ENCODE measurements at places on chromosomes 12 and 14.

- DNase-seq = no peak
These were observed 1.7 kb upstream of the HSPB8 start for GRCh38 chr12:119177056-119177325.

GRCh38 chr12:5083955-5084849 is 40.5 kb downstream of the KCNA5 start:
- DNase-seq = peak; percentile 66

DNA sequence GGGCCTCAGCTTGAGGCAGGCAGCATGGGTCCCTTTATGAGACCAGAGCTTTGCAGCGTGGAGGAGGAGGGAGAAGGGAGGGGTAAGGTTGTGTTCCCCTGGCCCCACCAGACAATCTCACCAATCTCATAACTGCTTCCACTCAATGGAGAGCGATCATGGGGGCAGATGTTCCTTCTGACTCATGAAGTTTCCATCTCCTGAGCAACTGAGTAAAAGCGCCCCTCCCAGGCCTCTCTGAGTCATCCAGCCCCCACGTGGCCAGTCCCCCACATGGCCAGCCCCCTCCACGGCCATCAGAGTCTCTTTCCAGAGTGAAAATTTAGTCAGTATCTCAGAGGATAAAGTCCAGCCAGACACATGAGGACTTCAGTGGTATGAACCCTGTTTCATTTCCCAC is 39.2 kb upstream of the PLXNC1 start:
- DNase-seq = peak; percentile 19

DNA sequence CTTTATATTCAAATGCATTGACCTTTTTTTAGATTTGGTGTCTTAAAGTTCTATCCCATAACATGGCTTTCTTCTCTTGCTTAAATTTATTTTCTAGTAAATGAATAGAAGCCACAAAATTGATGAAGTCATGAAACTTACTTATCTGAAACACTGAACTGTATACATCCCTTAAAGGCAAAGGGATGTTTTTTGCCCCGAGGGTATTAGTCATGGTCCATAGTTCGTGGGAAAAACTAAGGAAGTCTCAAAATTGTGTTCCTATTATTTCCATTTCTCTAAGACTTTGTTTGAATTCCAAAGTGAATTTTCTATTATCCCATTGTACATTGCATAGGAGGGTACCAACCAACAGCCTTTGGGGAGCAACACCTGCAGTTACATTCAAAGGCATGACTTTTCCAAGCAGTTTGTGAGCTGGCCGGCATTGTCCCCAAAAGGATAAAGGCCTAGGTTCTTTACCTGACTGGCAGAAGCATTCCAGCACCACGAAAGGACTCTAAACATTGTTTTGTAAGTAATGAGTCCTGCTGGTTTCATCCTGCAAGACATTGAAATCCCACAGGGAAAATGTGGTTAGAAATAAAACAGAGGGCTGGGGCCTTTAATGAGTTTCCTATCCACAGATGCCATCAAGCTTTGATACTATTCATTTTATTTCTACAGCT is 473.5 kb downstream of the PRKD1 start:
- no peak for DNase-seq

GRCh38 chr14:80446356-80446755 is 235.1 kb upstream of the DIO2 start:
- no peak for DNase-seq

GRCh38 chr14:105208738-105209075 is 27.6 kb upstream of the NUDT14 start:
- no peak for DNase-seq

DNA sequence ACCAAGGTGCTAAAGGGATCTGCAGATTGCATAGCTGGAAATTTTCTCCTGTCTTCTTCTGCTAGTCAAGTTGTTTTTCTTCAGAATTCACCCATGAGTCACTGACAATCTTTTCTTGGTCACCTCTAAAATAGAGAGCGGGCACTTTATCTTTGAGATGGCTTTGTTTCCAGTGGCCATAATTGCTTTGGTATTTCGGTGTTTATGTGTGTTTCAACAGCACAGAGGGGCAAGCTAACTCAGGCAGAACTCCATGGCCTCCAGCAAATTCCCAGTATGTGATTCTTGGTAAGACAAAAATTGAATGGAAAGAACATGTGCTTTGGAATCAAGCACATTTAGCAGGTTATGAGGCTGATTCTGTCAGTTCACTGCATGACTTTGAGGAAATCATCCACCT is 656.8 kb downstream of the VRK1 start:
- DNase-seq = no peak

DNA sequence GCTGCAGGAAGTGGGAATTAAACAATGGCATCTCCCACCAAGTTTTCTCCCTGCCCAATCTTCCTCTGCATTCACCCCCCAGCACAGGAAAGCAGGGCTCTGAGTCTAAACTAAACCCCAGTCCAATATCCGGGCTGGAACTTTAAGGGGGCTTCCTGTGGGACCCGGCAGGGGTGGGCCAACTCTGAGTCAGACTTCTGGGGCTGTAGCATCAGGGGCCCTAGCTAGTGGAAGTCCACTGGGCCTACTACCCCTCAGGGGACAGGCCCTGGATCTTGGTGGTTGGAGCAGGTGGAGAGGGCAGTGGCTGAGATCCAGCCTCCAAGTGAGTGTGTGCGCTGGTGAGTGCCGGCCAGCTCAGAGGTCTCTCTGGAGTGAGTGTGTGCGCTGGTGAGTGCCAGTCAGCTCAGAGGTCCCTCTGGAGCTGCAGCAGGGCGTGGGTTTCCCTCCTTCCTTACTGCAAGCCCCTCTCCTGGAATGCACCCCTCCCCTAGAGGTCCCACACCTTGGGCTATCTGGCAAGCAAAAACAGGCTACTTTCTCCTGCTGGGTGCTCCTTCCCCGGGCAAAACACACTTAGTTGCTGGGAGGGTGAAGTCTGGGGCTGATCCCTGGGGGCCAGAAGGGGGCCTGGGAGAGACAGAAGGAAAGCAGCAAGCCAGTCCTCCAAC is 5.6 kb upstream of the LHX5 start:
- no peak for DNase-seq

GRCh38 chr12:104741497-104742367 is 216.4 kb downstream of the SLC41A2 start:
- no peak for DNase-seq

DNA sequence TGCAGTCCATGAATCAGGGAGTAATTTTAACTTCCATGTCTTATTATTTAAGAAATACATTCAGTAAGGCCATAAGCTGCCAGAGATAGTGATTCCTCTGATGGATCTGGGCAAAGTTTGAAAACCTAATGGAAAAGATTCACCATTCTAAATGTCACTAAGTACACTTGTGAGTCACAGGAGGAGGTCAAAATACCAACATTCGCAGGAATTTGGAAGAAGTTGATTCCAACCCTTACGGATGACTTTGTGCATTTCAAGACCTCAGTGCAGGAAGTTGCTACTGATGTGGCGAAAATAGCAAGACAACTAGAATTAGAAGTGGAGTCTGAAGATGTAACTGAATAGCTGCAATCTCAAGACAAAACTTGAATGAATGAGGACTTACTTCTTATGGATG is 69.8 kb downstream of the OSBPL8 start:
- DNase-seq = no peak

DNA sequence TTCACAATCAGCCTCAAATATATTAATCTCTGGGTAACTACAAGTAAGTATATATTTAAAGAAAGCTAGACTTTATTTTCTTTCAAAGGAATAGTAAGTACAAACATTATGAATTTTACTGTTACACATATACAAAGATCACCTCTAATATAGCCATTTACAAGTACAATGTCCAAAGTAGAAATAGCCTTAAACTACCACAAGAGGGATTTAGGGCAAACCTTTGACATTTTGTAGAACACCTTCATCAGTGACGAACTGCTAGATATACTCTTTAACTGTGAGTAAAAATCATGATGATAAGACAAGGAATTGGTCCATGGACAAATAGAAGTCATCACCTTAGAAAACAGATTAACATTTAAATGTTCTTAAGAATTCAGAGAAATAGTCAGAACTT is 69.8 kb downstream of the CNTN1 start:
- no peak for DNase-seq

DNA sequence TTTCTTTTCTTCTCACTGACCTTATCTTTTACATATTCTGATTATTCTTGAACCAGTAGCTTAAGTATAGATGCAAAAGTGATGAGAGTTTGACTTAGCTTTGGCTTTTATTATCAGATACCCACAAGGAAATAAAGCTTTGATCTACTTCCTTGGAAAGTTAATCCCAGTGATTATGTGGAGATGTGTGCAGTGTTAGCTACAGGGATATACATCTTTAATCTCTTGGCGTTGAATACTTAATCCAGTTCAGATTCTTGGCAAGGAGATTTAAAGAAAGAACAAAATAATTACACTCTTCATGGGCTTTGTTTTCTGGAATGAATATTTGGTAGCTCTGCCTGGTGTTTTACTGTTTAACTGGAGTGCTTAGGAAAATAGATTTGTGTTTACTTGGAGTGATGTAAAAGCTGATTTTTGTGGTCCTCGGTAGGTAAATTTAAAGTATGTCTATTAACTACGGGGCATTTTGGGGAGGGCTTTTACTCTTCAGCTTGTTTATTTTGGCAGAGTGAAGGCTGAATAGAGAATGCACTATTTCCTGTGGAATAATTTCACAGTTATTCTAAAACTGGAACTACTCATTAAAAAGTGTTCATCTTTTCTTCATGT is 150.1 kb upstream of the LRIG3 start:
- no peak for DNase-seq

DNA sequence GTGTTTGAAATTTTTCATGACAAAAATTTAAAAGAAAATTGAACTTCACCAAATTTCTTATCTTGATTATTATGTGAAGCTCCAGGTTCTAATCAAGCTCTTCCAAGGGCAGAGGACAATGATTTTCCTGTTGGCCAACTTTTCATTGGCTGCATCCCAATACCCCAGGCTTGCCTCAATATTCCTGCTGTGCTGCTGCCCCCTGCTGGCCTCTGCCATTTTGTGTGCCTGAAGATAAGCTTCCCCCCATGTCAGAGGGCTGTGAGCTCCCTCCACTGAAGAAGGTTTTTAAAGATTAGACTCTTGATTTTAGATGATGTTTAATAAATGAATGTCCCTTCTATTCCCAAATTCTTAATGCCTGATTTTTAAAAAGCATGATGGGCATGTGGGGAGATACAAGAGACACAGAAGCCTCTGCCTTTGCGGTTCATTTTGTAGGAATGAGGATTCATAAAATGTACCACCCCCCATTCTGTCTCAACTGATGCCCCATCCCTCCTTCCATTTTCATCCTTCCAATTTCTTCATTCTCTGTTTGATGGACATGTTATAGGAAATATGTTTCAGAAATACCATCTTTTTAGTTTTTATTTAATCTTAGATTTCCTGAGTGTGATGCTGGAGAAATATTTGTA is 76.7 kb upstream of the RGS6 start:
- DNase-seq = peak; percentile 70

DNA sequence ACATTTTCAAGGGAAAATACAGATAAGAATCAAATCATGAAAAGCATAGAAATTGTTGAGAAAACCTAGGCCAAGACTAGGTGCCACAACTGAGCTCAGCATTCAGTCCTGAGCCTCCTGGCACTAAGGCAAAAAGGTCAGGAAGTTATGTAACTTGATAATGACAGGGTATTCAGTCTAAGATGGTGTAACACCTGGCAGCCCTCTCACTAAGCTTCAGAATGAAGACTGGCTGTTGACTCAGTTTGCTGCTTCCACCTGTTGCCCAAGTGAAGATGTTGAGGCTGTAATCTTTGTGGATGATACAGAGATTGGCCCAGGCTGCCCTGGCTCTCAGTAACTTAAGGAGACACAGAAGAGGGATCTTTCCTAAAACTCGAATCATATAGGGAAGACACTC is 19.6 kb downstream of the PROX2 start:
- no peak for DNase-seq

GRCh38 chr12:92554158-92555073 is 148.4 kb upstream of the PLEKHG7 start:
- DNase-seq = no peak

DNA sequence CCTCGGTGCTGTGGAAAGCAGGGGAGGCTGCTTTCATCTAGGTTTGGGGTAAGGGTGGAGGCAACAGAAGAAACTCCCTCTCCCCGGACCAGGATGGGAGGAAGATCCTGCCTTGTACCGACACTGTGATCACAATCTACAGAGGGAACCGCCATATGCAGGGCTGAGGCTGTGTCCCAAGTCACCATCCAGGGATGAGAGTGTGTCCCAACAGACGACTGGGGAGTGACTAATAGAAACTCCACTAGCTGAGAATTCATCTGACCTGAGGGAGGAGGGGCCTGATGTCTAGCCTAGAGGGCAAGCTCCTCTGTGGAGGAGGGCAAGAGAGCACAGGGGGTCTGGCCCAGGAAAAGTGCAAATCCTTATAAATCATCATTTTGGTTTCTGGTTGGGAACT is 172.4 kb downstream of the CALM1 start:
- no peak for DNase-seq

GRCh38 chr12:62709311-62709710 is 225.6 kb downstream of the PPM1H start:
- DNase-seq = no peak

- peak; percentile 28 for DNase-seq
These were observed 4.4 kb downstream of the TMEM179 start for GRCh38 chr14:104600141-104600643.

GRCh38 chr12:15268927-15269552 is 47.8 kb upstream of the RERG start:
- DNase-seq = peak; percentile 24

DNA sequence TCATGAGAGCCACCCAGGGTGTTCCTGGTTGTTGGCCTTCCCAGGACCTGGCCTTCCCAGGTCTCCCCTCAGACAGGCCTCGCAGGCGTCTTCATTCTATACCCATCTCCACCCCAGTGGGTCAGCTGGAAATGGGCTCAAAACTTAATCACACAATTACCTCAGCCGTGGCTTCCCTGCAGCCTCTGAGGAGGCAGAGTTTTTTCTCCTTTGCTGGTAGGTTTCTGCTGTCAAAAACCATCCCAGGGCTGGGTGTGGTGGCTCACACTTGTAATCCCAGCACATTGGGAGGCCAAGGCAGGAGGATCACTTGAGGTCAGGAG is 13.2 kb downstream of the NFKBIA start:
- DNase-seq = no peak

DNA sequence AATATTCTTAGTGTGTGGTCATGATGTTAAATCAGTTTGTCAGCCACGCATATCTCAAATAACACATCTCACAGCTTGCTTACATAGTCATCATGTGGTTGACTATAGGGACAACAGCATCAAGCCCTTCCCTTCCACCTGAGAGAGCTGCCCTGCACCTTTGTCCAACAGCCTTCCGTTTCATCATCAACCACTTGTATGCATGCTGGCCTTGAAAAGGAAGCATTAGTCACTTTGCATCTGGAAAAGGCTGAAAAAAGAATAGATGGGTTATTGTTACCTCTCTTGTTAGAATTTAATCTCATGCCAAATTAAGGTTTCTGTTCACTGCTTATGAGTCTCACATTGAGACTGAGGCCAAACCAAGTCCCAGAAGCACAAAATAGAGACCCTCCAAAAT is 1586.5 kb upstream of the SEL1L start:
- DNase-seq = no peak

DNA sequence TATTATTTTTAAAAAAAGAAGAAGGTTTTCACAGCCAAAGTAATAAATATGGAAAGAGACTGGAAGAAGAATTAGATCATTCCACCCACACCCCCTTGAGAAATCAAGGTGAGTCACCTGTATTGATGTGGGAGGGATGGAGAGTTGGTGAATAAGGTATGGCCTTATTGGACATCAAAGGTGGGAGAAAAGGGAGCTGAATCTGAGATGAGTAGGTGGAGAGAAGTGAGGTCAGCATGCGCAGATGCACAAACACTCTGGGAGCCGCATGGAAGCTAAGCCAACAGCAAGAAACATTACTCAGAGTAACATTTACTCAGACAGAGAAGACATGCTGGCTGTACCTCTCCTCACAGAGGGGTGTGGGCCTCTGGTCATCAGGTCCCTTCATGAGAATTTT is 113.1 kb upstream of the FOXG1 start:
- DNase-seq = no peak

- DNase-seq = no peak
These were observed 208.5 kb downstream of the C12orf50 start for GRCh38 chr12:87820524-87821202.

Data from HTR-8/SVneo (cell line).